ENCODE measurements at places on chromosomes 6 and 20. TPM values are rescaled to one million over a fixed set of nuclear protein-coding genes. Genes with fewer than 3 reads are reported as not detected.

DNA sequence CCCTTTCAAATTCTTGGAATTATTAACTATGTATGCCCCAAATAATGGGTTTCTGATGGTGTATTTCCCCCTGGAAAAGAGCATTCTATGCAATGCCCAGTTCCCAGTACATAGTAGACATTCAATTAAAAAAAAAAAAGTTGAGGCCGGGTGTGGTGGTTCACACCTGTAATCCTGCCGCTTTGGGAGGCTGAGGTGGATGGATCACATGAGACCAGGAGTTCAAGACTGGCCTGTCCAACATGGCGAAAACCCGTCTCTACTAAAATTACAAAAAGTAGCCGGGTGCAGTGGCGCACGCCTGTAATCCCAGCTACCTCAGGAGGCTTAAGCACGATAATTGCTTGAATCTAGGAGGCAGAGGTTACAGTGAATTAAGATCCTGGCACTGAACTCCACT lies 83.3 kb upstream of the ZNF217 start:
- DNase-seq = no peak

- DNase-seq = no peak
Measured at GRCh38 chr20:48604936-48605335, 222.9 kb downstream of the PREX1 start.

DNA sequence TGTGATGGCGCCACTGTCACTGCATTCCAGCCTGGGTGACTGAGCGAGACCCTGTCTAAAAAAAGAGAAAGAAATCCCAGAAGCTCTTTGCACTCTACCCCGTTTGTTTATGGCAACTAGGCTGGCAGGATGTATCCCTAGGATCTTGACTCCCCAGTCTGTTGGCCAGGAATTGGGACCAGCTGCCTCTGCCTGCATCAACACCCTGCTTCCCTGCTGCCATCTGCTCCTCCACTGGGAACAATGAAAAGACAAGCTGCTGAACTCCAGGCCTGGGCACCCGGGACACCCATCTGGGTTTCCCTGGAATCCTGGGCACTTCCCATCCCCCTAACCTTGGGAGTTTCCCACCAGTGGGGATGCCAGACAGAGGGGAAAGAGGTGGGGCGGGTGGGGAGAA lies 64.9 kb downstream of the CPNE5 start:
- DNase-seq = no peak

- no peak for DNase-seq
Measured at GRCh38 chr20:63745961-63746731, 6.6 kb downstream of the SLC2A4RG start.

GRCh38 chr6:49801525-49801924 lies 14.4 kb upstream of the PGK2 start:
- no peak for DNase-seq

- DNase-seq = no peak
Measured at GRCh38 chr6:139925894-139926641, 551.6 kb upstream of the CITED2 start.

GRCh38 chr6:2669067-2669700 lies 81.5 kb downstream of the MYLK4 start:
- DNase-seq = no peak

DNA sequence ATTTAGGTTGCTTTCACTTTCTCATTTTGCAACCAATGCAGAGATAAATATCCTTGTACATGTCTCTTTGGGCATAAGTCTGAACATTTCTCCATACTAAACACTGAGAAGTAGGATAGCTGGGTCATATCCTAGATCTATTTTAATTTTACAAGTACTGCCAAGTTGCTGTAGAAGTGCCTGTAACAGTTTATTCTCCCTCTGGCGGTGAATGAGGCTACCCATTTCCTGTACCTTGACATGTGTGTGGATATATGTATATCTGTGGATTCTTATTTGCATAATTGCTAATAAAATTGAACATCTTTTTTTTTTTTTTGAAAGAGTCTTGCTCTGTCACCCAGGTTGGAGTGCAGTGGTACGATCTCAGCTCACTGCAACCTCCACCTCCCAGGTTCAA lies 48.0 kb upstream of the PNRC1 start:
- DNase-seq = no peak

DNA sequence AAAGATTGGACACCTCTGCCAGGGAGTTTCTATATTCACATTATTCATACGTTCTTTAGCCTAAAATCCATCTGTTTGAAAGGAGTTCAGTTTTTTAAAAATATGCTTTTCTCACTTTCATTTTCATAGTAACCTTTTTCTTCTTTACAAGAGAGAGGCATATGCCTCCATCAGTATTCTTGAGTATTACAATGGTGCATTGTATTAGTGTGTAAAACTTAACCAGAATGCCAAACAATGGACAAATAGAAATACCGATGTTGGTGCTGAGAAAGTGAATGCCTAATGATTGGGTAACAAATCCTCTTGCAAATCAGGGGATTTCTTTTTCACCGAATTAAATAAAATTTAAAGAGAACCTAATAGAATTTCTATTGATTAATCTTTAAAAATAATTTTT lies 163.2 kb upstream of the LAMA2 start:
- DNase-seq = no peak

DNA sequence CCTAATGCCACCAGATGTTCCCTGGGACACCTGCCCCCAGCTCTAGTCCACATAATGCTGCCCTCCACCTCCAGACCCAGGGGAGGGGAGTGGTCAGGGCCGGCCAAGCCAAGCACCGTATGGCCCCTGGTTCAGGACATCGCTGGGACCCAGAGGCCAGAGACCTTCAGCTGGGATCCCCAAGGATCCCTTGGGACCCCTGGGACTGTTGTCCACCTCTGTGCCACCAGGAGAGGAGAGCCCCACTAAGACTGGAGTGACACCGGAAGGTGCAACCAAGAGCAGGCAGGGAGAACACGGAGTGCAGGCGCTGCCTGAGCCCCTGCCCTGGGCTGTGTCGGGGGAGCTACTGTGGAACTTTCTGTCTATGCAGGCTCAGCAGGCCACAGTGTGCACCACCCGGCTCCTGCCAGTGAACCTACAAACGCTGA lies 43.6 kb downstream of the CTCFL start:
- DNase-seq = no peak

DNA sequence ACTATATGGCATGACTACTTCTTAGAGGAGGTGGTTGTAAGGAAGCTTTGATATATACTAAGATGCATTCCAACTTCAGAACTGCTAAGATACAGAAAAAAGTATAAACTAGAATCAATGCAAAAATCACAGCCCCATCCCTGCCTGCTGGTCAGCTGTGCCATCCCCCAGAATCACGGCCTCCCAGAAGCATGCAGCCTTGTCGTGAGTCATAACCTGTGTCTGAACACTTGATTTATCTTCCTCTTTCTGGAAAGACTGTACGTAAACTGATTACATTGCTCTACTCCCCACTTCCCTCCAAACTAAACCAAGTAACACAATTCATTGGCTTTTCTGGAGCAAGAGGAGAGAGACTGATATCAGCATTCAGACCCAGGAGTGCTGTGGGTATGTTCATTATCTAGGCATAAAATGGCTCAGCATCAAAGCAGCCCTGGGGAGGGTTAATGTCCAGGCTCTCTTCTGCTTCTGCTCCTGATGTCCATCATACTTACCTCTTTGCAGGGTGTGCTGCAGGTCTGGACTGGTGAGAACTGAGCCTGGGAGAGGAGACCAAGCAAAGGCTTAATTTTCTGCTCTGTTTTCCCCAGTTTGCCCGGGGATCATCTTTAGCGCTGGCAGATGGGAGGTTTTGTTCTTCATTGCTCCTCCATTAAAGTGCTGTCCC lies 18.4 kb downstream of the SCP2D1 start:
- DNase-seq = no peak

DNA sequence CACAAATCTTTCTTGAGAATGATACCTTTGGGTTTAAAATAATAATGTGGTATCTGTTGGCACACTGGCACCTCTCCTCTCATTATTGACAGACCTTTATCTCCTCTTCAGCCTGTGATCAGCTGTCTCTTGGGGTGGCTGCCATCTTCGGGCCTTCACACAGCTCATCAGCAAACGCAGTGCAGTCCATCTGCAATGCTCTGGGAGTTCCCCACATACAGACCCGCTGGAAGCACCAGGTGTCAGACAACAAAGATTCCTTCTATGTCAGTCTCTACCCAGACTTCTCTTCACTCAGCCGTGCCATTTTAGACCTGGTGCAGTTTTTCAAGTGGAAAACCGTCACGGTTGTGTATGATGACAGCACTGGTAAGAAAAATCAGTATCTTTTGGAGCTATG lies 232.8 kb downstream of the GRIK2 start:
- DNase-seq = no peak

DNA sequence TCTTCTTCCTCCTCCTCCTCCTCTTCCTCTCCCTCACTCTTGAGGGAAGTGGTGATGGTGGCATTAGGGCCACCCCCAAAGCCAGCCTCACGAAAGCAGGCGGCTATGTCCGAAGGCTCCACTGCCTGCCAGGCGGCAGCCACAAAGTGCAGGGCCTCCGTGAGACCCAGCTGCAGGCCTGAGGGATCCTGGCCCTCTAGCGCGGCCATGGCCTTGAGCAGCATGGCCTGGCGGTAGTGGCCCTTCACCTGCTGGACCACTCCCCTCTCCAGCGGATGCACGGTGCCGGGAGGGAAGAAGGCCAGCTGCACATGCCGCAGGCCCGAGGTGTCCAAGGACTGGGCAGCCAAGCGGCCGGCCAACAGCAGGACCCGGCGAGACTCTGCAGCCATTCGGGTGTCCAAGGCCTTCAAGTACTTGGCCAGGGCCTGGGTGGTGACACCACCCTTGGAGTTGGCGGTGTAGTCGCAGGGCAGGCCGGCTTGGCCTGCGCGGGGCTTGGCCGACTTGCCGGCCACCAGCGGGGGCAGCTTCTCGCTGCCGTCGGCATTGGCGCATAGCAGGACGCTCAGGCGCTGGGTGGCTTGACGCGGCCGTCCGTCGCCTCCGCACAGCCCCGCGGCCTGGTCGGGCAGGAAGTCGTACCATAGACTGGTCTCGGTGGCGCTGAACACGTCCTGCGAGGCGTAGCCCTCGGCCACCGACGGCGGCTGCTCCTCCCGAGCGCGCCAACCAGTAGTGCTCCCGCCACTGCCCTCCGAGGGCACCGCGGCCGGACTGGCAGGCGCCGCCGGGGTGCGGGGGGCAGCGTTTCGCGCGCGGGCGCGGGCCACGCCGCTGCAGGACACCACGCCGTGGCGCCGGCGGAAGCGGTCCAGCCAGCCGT lies 1.1 kb downstream of the CENPB start:
- no peak for DNase-seq

DNA sequence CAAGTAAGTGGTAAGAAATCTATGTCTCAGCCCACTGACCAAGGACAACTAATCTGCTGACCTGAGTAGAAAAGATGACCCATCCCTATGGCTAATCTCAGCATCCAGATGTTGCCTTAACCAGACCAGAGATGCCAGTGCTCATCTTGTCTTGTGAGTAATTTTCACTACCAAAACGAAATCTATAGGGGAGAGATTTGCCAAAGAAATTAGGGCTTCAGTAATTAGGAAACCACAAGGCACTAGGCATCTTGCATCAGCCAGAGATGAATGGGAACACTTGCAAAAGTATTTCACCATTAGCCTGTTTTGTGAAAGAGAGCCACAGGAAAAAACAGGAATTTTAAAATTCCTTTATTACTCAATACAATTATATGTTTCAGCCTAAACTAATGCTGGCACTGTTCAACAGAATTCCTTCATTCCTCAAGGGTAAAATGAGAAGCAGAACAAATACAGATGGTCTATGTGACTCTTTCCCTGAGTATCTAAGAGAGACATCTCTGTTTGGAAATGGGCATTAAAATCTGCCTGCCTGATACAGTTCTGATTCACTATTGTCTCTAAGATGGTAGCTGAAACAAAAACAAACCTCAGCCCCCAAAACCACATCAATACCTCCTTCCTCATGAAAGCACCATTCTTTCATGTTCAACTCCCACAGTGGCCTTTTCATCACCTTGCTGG lies 87.8 kb downstream of the GMDS start:
- DNase-seq = peak; percentile 41

DNA sequence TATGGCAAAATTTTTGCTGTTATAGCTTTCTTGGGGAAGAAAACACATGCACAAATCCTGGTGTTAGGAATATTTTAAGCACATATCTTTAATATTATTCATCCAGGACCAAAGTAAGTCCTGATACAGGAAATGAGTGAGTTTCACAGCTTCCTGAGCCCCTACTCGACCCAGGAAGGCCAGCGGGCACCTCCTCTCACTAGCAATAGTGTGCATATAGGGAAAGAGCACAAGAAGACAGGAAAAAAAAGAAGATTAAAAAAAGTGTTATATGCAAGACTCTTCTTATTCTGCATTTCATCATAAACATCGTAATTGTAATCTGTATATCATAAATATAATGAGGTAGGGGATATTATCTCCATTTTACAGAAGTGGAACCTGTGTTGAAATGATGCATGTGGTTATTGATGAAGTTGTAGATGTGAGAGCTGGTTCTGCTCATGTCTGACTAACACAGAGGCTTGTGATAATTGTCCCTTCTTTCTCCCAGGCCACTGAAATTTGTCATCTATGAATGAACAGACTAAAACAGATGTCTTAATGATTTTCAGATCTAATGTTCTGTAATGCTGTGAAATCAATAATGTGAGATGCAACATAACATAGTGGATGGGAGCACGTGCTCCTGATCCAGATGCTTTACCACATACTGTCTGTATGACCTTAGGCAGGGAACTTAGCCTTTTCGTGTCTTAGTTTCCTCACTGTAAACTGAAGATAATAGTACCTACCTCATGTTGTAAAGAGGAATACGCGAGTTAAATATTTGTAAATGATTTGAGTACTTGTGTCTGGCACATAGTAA lies 101.2 kb downstream of the MYO6 start:
- no peak for DNase-seq

GRCh38 chr6:80338201-80338836 lies 231.8 kb downstream of the BCKDHB start:
- no peak for DNase-seq

The SLPI gene
- 68.1 TPM for total RNA-seq

The CST9L gene
- not detected for total RNA-seq

The TAGAP gene
- not detected for total RNA-seq

The MYLK4 gene
- total RNA-seq = 0.46 TPM

The ANKRD6 gene
- 6.2 TPM for total RNA-seq

The NRSN1 gene
- total RNA-seq = not detected

The IMPG1 gene
- not detected for total RNA-seq

The CST2 gene
- not detected for total RNA-seq

The RAB32 gene
- total RNA-seq = 152 TPM

The SIGLEC1 gene
- total RNA-seq = not detected

The LST1 gene
- total RNA-seq = not detected

The VSX1 gene
- total RNA-seq = not detected

The KCNK16 gene
- not detected for total RNA-seq

The THBS2 gene
- total RNA-seq = 2.5 TPM

The TSPYL4 gene
- 10.5 TPM for total RNA-seq

The SAMD3 gene
- not detected for total RNA-seq

The BACH2 gene
- 0.58 TPM for total RNA-seq

The SYCP2 gene
- 0.29 TPM for total RNA-seq

Data from epithelial cell of proximal tubule (primary cell).